ENCODE measurements at places on chromosomes 12 and 14.

- DNase-seq: no peak
Observed at GRCh38 chr14:60757567-60758002, 23.0 kb downstream of the MNAT1 start.

DNA sequence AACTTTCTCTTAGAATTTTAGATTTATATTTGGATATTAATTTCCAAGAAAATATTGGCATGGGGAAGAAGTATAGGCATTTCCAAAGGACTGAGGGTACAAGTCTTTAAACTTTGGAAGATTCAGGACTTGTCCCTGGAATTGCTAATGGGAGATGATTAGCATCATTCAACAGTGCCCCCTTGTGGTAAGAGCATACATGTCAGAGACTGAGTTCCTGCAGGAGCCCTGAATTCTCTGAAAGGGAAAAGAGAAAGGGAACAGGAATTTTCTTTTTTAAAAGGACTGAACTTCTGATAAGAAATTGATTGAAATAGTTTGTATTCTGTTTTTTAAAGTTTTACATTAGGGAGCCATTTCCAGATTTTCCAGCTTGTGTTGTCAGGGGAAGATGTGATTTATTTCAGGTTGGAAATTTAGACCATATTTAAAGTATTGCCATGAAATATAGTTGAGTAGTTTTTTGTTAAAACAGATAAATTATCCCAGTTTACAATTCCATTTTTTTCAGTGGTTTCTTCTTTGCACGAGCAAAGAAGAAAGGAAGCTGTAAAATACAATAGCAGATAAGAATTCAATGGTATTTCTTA is 44.0 kb upstream of the REP15 start:
- DNase-seq: peak; percentile 73

- no peak for DNase-seq
Observed at GRCh38 chr12:128259556-128260070, 7.4 kb upstream of the TMEM132C start.

DNA sequence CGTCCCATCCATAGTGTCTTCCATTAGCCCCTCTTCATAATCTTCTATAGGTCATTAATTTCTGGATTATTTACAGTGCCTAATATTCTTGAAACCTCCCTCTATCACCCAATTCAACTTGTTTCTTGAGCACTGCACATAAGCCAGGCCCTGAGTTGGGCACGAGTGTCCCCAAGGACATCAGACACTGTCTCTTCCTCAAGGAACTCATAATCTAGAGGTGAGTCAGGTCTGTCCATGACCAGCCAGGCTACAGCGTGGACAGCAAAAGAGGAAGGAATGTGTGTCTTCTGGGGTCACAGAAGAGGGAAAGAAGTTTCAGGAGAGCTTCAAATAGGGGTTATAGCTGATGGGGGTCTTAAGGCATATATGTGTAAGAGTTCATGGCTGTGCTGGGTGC is 12.5 kb downstream of the SPTB start:
- no peak for DNase-seq

DNA sequence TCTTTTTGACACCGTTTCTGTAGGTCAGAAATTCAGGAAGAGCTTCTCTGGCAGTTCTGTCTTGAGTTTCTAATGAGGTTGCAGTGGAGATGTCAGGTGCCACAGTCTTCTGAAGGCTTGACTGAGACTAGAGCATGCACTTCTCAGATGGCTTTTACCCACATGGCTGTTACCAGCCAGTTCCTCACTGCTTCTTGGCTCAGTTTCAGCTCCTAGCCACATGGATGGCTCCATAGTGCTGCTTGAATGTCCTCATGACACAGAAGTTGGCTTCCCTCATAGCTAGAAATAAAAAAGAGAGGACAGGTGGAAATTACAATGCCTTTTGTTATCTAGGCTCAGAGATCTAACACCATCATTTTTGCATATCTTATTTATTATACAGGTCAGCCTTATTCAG is 38.1 kb upstream of the SLC2A13 start:
- DNase-seq: no peak

- no peak for DNase-seq
Observed at GRCh38 chr14:106844608-106845285, 1318.4 kb downstream of the TMEM121 start.

DNA sequence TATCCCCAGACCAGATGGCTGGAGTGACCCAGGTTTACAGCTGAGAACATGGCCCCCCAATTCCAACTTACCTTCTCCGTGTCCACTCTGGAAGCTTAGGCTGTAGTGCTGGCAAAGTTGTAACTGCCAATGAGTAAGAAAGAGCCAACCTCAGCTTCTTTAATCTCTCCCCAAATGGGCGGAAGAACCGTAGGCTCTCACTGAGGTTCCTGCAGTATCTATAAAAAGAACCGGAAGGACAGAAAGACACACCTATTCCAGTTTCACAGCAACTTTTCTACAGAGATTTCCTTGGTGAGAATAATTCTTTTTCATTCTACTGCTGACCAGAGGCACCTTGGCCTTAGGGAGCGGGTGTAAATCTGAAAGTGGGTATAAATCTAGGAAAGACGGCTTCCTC is at the start of gene GPRC5D:
Gene GPRC5D, minus strand, starts transcription at position 135 of the 400 bp plus-strand sequence. CDS start 1,786 bp downstream, outside the sequence.
- no peak for DNase-seq

DNA sequence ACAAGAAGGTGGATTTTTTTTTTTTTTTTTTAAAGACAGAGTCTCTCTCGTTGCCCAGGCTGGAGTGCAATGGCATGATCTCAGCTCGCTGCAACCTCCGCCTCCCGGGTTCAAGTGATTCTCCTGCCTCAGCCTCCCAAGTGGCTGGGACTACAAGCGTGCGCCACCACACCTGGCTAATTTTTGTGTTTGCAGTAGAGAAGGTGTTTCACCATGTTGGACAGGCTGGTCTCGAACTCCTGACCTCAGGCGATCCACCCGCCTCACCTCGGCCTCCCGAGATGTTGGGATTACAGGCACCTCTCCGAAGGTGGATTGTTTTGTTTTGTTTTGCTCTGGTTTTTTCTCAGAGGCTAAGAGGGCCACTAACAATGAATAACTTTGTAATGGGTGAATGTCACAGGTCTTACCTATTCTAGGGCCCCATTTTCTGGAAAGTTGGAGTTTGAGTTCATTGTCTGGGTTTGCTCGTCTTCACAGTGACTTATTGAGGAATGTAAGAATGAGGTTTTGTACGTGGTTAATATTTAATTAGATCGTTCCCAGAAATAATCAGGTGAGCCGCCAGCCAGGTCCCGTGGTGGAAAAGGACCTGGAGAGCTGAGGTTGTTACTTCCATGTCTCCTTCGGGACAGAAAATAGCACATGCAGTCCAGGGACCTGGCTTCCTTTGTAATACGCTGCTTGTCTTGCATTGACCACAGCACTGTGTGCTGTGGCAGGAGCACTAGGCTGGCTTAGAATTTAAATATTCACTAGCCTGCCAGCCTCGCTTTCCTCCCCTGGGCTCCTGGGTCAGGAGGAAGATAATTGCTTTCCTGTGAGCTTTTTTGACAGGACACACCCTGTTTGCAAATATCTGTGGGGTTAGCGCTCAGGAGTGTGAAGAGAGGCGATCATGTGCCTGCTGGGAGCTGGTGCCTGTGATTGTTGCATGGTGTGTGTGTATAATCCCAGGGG is 2.3 kb downstream of the HIP1R start:
- DNase-seq: no peak

- no peak for DNase-seq
Observed at GRCh38 chr14:63209160-63209559, 4.9 kb downstream of the RHOJ start.

- no peak for DNase-seq
Observed at GRCh38 chr12:108399514-108399913, 60.4 kb upstream of the CMKLR1 start.

DNA sequence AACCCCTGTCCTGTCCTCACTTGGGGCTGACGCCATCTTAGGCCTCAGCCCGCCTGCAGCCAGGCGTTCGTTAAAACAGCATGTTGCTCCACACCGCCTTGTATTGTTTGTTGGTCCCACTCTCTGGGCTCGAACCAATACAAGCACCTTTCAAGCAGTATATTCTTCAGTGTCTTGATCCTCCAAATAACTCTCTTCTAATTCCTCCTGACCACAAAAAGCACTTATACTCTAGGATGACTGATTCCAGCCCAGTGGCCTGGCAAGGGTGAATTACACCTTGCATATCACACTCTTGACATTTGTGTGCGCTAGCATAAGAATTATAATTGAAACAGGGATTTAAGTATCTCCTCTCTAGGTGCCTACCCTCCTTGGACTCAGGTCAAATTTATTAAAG is 7.1 kb downstream of the CCER1 start:
- no peak for DNase-seq

DNA sequence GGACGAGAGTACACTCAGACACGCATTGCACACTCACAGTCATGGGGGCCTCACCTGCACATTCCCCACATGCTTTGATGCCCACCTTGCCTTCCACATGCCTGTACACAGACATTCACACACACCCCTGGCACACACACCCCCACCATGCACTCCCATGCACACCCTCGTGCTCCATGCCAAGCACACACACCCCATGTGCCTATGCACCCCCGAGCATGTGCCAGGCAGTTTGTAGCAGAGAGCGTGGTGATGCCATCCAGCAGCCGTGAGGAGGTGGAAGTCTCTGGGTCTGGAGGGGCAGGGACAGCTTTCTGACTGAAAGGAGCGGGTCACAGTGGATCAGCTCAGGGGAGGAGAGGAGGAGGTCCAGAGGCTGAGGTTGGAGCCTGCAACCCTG is 10.7 kb upstream of the NXPH4 start:
- no peak for DNase-seq

DNA sequence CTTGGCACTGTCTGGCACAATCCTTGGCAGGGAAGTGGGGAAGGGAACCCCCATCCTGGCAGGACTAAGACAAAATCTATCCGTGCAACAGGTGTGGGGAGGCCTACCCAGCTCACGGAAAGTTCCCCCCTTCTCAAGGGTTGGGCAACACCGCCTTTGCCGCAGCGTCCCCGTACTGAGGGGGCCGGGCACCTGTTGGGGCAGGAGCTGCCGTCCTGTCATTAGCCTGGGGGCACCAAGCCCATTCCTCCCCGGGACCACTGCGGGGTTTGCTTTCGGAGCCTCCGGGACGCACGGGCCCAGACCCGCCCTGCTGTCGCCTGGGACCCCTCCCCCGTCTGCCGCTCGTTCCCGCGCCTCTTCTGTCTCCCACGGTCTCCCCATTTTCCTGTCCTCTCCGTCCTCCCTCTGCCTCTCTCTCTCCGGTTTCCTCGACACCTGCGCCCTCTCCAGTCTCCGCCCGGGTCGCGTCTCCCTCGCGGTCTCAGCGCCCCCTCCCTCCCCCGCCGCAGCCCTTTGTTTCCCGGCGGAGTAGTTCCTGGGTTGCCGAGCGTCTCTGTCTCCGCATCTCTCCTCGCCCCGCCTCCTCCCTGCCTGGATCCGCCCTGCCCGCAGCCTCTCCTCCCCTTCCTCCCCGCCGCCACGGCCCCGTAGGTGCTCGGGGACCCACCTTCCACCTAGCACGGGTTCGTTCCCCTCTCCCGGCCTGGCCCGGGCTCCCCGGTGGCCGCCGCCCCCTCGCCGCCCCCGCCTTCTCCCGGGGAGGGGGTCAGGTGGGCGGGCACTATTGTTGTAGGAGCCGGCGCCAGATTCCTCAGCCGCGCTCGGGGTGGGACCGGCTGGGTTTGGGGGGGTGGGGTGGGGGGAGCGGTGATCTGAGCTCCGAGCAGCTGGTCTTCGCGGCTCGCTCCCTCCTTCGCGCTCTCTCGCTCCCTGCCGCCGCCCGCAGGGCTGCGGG is at the start of gene CACNB3:
Gene CACNB3, plus strand, starts transcription at position 624 of the 958 bp plus-strand sequence. CDS start 434 bp downstream, outside the sequence.
- peak; percentile 72 for DNase-seq

Data from endothelial cell (in vitro differentiated cells).